Astrocyte (in vitro differentiated cells and primary cell): ENCODE measurements at places on chromosomes 7 and 10. TPM values are rescaled to one million over a fixed set of nuclear protein-coding genes. Genes with fewer than 3 reads are reported as not detected.

The SLC13A1 gene
- not detected in 2 replicates for total RNA-seq

The PNLIPRP1 gene
- total RNA-seq = not detected in 2 replicates

- H3K4me1 ChIP-seq = no peaks in the 10 kb centered on the region
- no peak overlapping the region for H3K4me3 ChIP-seq
- H3K27ac ChIP-seq = no peak overlapping the region
- DNase-seq = no peak
- no peaks in the 10 kb centered on the region for H3K27me3 ChIP-seq
Observed at GRCh38 chr10:19563388-19564141, 252.7 kb upstream of the PLXDC2 start.

- no peak for DNase-seq
- no peak overlapping the region for H3K4me3 ChIP-seq
- H3K27ac ChIP-seq = no peak overlapping the region
- no peaks in the 10 kb centered on the region for H3K4me1 ChIP-seq
- peaks cover 2% of the 10 kb centered on the region for H3K27me3 ChIP-seq
Observed at GRCh38 chr10:30719832-30720231, 90.3 kb upstream of the LYZL2 start.

DNA sequence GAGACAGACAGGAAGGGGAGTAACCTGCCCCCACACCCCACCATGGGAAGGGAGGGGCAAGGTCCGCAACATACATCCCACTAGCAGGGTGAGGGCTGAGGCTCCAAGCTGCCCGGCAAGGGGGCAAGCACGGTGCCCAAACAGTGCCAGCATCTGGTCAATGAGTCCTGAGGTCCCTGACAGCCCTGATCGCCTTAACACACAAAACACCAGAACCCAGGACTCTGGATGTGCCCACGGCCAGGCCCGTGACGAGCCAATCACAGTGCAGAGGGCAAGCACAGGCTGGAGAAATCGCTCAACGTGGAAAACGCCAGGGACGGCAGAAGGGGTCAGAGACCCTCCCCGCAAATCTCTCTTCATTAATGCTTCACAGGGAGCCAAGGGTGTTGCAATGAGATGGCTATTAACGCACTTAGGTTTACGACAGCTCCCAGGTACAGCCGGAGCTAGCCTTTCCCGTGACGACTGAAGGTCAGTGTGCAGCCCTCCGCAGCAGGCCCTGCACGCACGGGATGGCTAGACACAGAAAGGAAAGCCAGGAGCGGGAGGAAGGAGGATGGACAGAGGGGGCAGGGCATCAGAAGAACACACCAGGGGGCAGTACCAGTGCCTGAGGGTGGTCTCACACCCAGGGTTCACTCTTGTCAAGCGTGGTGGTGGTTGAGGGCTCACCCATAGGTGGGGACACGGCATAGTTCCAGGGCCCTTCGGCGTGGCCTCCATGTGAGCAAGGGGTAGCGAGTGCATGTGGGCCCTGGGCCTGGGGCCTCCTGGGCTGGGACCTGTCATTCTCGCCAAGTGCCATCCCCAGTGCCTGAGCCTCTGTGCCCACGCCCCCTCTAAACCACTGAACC is 220.5 kb downstream of the MAD1L1 start:
- no peaks in the 10 kb centered on the region for H3K27me3 ChIP-seq
- H3K4me1 ChIP-seq = peaks cover 4% of the 10 kb centered on the region

GRCh38 chr10:116803451-116804249 is 45.6 kb upstream of the ENO4 start:
- no peaks in the 10 kb centered on the region for H3K4me1 ChIP-seq
- no peaks in the 10 kb centered on the region for H3K36me3 ChIP-seq
- DNase-seq = no peak
- H3K4me3 ChIP-seq = no peak overlapping the region
- H3K27me3 ChIP-seq = no peaks in the 10 kb centered on the region

- no peak overlapping the region for H3K4me3 ChIP-seq
- peak; percentile 81 for DNase-seq
- H3K4me1 ChIP-seq = peaks cover 9% of the 10 kb centered on the region
- no peaks in the 10 kb centered on the region for H3K36me3 ChIP-seq
Observed at GRCh38 chr10:77626266-77626935, 11.2 kb downstream of the KCNMA1 start.
